ENCODE measurements at places on chromosomes 5 and 9.
A peak's percentile ranks its signal among the peaks of the same experiment; 100 is the strongest.

GRCh38 chr5:17828681-17829080, 194.4 kb downstream of the TAF11L14 start:
- DNase-seq, result no peak

GRCh38 chr9:79686381-79687130, 114.8 kb downstream of the TLE4 start:
- DNase-seq, result no peak

GRCh38 chr5:177443144-177443983, 3.2 kb upstream of the PRR7 start:
- no peak for DNase-seq

DNA sequence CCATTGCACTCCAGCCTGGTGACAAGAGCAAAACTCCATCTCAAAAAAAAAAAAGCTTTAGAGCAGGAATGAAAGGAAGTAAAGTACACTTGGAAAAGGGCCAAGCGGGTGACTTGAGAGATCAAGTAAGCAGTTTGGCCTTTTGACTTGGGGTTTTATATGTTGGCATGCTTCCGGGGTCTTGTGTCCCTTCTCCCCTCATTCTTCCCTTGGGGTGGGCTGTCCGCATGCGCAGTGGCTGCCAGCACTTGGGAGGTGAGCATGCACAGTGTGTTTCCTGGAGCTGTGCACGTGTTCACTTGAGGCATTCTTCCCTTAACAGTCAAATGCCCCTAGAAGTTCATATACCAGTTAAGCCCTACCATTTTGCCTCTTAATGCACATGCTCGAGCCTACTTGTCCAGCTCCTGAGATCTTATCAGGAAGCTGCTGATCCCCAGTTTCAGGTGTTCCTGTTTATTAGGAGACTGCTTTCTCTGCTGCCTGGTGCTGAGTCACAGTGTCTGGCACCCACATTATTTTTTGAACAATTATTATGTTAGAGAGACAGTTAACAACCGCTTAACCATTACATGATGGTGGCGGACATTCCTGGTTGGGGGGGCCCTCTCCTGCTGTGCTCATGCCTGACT, 32.6 kb upstream of the PRRC2B start:
- no peak for DNase-seq

- DNase-seq, result no peak
These were observed 536.0 kb upstream of the WWC1 start for GRCh38 chr5:167755420-167755819.

- peak; percentile 25 for DNase-seq
These were observed 133.7 kb upstream of the IQGAP2 start for GRCh38 chr5:76269259-76269931.

DNA sequence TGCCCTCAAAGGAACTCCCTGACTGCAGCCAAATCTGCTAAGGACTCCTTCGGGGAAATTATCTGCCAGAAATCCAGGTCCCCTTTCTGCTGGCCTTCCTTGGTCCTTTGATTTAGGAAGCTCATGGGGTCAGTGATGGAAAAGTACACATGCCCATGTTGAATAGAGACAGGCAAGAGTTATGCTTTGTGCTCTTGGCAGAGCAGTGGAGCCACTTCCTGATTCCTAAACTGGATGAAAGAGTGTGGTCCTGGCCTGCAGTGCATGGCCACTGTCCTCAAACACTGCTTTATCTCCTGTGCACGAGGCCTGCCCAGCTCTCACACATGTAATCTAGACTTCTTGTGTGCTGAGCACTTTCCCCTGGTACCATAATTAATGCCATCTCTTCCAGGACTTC, 2.0 kb upstream of the EBF1 start:
- DNase-seq, result no peak

- DNase-seq, result no peak
These were observed 315.3 kb downstream of the GADD45G start for GRCh38 chr9:89920131-89920530.

DNA sequence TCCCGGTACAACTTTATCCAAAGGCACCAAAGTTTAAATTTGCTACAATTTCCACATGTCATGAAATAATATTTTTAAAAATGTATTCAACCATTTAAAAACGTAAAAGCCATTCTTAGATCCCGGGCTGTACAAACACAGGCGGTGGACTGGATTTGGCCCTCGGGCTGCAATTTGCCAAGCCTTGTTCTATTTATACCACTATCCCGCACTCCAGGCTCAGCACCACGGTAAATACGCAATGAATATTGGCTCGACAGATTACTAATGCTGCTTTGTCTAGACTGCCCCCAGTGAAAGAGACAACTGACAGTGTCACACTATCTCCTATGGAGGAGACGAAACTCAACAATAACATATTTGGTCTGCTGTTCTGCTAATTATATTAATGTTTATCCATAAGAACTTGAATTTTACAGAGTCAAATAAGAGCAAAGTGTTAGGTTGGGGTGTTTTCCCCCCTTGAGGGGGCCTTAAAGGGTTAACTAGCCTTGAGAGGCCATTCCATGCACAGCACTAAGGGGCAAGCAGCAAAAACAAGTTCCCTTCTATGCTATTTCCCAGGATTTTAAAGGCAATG, 98.1 kb downstream of the MARCHF11 start:
- no peak for DNase-seq

DNA sequence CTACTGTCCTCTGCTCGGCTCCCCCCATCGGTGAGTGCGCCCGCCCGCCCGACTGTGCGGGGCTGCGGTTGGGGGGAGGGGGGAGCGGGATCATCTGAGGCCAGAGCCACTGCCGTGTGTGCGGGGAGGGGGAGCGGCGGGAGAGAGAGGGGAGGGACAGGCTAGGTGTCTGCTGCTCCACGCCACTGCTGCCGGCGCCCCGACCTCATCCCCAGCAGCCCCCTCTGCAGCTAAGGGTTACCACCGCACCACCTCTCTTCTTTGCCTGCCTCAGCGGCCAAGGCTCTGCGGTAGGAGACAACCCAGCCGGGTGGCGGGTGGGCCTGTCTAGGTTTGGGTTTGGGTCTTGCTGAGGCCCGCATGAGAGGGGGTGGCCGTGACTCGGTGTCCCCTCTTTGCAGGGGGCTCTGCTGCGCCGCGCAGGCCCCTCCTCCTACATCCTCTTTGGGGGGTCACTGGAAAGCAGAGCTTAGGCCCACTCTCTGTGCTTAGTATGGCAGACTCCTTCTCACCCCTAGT, 670 bp upstream of the PURA start:
- peak; percentile 38 for DNase-seq

- no peak for DNase-seq
These were observed 12.2 kb downstream of the HSPA4 start for GRCh38 chr5:133063965-133064364.

- no peak for DNase-seq
These were observed 16.1 kb upstream of the AJM1 start for GRCh38 chr9:136826188-136826541.

- DNase-seq, result no peak
These were observed 100.2 kb downstream of the BRINP1 start for GRCh38 chr9:119268985-119269384.

GRCh38 chr5:39238366-39239105, 19.2 kb upstream of the FYB1 start:
- no peak for DNase-seq

DNA sequence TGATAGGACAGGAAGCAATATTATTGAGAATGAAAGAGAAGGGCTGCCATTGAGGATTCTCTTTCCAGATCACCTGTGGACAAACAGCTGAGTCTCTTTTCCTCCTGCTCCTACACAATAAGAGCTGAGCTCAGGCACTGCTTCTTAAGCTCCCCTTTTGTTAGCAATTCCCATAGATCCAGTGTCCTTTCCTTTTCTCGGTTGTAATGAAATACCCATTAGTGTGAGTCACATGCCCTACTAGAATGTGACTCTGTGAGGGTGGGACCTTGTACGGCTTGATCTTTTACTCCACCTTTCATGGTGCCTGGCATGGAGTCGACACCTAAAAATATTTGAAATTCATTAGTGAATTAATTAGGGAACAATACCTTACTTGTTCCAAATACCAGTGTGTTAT, 269.2 kb downstream of the NR3C1 start:
- no peak for DNase-seq

GRCh38 chr5:52947208-52947607, 41.9 kb upstream of the ITGA2 start:
- DNase-seq, result no peak

DNA sequence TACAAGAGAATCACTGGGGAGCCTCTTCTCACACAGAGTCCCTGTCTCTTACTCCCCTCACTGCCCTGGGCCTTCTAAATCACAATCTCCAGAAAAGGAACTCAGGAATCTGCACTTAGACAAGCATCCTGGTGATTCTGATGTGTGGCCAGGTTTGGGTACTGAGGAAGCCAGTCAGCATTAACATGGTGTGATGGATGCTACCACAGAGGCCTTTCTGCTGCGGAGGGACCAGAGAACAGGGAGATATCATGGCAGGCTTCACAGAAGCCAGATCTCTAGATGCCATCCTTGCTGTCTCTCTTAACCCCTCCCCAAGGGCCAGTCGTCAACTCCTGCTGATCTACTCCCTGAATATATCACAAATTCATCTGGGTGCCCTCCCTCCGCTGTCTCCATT, 1.6 kb downstream of the ANKS6 start:
- no peak for DNase-seq

DNA sequence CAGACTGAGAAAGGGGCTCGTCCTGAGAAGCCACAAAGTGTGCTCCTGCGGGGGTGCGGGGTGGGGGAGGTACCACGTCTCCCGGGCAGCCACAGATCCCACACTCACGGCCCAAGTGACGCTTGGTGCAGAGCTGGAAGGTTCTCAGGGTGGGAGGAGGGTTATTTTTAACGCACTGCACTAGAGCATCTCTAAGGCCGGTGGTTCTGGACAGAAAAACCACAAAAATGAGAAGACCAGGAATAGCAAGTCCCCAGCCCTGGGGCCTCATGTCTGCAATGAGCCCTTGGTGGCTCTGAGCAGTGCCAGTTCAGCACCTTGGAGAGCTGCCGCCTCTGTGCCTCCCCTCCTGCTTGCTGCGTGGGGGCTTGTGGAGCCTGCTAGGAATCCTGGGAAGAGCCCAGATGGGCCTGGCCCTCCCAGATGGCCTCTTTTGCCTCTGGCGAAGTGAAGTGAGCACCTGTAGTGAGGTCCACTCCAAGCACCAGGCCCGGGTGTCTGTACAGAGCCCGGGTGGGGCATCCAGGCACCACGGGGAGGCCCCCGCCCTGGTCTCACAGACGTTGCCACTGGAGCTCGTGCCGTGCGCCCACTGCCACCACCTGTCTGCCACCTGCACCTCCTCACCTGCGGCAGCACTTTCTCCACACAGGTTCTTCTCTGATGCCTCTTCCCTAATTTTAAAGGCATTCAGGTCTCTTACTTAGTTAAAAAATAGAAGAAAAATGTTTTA, 48.9 kb upstream of the CACNA1B start:
- DNase-seq, result no peak

DNA sequence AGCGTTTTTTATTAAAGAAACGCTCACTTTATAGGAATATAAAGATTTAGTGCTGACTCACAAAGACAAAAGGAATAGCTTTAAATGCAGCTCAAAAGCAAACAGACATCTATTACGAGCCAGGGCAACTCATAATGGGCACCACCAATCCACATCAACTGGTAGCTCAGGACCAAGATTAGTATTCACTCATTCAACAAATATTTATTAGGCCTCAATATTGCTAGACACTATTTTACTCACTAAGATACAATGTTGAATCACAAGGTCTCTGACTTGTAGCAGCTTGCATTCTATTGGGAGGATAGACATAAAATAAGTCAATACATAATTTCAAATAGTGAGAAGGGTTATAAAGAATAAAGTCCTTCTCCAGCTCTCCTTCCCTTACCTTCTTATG, 8.0 kb upstream of the MAN2A1 start:
- DNase-seq, result no peak

- DNase-seq, result no peak
These were observed 40.0 kb downstream of the GSN start for GRCh38 chr9:121307976-121308375.

DNA sequence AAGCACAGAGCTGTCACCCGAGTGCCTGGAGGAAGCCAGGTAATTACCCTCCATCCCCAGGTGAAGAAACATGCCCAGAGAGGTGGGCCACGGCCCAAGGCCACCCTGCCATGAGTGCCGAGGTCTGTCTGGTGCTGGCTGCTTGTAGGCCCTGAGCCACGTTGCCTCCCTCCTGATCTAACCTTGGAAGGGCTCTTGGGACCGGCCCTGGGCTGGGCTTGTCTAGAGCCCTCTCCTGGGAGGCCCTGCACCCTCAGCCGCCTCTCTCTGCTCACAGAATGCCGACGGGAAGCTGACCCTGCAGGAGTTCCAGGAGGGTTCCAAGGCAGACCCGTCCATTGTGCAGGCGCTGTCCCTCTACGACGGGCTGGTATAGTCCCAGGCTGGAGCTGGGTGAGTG, 39.4 kb upstream of the HMCN2 start:
- DNase-seq, result no peak

DNA sequence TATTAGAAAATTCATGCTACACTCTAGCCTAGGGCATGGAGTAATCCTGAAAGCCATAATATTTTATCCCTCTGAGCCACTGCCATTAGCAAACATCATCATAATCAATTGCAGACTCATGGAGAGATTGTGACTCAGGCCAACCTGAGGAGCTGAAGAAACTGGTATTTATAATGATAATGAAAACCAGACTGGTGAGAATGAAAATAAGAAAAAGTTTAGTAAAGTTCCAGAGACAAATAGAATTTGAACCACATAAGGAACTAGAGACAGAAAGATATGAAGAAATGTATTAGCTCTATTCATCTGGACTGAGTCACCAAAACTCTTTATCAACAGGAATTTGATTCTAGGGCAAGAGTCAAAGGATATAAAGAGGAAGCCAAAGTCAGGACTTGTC, 158.7 kb downstream of the DRD1 start:
- DNase-seq, result no peak

- peak; percentile 66 for DNase-seq
These were observed 216.0 kb downstream of the KDM4C start for GRCh38 chr9:6973762-6974161.

DNA sequence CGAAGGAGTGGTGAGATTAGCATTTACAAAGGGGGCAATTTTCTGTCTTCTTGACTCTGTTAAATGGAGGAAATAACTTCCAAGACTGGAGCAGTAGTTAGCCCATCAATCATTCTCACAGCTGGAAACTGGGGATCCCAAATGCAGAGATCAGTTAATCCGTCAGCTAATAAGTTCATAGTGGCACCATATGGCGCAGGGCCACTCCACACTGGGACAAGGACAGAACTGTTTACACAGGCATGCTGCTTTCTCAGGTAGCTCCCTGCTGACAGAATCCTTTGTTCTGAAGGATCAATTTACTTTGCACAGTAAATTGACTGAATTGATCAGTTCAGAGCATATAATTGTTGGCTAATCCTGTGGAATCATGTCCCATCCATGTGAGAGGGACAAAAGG, 395.7 kb downstream of the TMEM161B start:
- no peak for DNase-seq

Measured in GM13976 (cell line).